ENCODE measurements at places on chromosomes 5 and 9.

DNA sequence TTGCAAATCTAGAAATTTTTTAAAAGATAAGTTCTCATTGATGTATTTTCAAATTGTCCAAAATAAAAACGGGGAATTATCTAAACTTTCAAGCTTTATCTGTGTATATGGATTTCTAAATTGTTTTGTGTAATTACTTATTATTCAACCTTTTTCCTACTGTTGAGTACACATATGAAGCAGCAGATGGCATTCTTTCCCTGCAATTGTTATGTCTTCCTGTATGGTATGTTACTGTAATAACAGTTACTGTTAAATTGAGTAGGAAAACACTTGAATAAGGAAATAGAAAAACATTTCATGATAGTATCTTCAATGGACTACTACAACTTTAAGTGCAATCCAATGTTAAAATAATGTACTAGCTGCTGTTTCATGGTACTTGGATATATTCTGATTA is 124.8 kb downstream of the RANBP17 start:
- no peak for DNase-seq

DNA sequence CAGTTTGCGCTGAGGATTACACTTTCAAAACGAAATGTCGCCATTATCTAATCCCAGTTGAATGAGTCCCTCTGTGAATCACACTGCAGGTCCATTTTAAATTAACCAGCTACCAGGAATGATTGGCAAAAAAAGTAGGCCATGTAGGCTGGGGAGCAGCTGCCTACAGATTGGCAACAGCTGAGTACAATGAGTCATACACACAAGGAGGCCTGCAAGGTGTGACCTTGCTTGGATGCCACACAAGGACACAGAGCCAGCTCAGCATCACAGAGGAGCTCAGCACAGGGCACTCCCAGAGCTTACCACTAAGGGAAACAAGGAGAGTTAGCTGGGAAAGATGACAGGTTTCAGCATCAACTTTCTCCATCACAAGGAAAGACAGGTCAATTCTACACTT is 12.9 kb downstream of the HAVCR1 start:
- DNase-seq = no peak

DNA sequence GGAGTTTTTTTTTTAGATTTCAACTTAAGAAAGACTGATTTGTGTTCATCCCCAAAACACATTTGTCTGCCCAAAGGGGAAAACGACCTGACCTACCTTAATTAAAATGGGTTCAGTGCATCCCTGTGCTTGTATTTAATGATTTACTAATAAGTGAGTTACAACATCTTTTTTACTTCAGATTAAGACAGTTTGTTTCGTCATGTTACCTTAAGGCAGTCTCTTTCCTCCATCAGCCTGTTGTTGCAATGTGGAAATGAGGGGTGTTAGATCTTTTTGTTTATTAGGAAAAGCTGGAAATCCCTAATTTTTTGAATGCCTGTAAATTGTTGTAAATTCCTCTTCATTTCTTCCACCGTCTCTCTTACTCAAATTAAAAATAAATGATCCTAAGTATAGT is 177.5 kb downstream of the GDNF start:
- no peak for DNase-seq

GRCh38 chr5:159411115-159411514 is 80.8 kb upstream of the IL12B start:
- no peak for DNase-seq

- no peak for DNase-seq
Measured at GRCh38 chr9:98742325-98743280, 33.9 kb upstream of the GABBR2 start.

DNA sequence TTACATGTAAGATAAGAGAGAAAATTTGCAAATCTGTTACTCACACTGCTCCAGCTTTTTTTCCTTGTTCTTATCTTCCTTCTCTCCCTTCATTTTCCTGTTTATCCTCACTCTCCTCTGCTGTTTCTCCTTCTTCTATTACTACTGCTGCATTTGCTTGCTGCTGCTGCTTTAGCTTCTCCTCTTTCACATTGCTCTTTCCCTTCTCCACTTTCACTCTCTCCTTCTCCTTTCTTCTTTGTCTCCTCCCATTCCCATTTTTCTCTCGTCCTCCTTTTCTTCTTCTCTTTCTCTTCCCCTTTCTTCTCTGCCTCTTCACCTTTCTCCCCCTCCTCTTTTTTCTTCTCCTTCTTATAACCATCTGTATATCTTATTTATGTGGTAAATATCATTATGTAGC is 288.6 kb downstream of the CDH9 start:
- DNase-seq = no peak

- no peak for DNase-seq
Measured at GRCh38 chr5:151275803-151276202, 22.8 kb downstream of the GM2A start.

DNA sequence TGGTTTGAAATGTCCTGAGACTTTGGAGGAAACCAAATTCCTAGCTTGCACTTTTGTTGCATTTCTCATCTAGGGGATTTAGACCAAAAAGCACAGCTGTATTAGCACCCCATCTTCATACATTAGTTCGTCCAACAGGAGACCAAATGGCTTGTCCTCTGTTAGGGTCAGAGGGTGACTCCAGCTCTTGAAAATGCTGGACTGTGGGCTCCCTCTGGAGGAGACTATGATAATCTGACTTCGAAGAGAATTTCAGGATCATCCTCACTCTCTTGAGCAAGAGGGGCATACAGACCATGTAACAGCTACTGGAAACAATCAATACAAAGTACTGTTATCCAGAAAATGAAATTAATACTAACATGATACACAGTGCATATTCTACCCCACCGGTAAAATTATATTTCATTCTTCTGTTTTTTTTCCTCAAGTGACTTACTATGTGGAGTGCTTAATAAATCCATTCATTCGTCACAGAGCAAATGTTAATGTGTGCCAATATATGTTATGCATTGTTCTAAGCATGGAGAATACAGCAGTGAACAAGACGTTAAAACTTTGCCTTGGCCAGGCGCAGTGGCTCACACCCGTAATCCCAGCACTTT is 63.7 kb upstream of the PPP2CA start:
- no peak for DNase-seq

DNA sequence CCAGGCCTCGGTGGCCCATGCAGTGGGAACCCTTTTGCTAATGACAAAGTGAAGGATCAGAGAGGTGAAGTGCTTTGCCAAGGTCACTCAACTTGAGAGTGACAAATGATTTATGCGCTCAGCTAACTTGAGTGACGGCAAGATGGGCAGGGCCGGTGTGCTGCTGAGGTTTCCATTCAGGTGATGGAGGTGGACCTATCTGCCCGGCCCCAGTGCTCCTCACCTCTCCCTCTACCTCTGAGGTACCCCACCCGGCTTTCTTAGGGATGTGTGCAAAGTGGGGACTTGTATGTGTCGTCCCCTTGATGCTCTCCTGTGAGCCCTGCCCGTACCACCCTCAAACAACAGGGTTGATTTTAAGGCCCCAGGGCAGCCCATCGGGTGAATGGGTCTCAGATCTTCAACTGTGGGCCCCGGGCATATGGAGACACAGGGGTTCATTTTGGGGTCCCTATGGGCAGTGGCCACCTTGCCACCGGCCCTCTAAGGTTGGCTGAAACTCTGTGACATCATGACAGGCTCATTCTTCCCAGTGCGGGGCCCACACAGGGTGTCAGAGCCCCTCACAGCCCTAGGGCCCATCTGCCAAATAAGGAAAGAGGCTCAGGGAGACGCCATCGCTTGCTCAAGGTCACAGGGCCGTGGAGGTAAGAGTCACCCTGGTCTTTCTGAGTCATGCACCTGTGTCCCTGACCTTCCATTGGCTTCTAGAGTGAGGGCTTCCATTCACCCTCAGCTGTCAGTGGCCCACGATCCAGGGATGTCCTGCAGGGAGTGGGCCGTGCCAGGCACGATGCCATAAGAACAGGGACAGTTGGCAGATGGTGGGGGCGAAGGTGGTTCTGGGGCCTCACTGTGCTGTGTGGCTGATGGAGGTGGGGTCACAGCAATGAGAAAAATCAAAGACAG is 170.6 kb upstream of the MVB12B start:
- DNase-seq = no peak

- DNase-seq = no peak
Measured at GRCh38 chr5:147989239-147989638, 74.5 kb upstream of the SPINK5 start.

DNA sequence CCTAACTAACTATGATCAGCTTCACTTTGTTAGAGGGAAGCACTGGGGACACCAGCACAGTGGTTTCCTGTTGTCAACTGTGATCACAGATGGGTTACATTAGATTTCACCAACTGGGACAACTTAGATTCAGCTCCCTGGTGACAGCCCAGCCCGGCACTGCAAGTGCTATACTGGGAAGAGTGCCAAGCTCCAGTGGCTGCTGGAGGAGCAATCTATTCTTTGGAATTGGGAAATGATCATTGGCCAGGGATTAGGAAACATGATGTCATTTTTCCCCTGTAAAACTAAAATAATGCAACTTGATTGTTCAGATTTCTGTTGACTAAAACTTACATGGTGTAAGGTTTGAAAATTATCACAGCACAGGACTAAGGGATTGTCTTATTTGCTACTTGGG is 33.2 kb downstream of the PTGR1 start:
- DNase-seq = no peak

DNA sequence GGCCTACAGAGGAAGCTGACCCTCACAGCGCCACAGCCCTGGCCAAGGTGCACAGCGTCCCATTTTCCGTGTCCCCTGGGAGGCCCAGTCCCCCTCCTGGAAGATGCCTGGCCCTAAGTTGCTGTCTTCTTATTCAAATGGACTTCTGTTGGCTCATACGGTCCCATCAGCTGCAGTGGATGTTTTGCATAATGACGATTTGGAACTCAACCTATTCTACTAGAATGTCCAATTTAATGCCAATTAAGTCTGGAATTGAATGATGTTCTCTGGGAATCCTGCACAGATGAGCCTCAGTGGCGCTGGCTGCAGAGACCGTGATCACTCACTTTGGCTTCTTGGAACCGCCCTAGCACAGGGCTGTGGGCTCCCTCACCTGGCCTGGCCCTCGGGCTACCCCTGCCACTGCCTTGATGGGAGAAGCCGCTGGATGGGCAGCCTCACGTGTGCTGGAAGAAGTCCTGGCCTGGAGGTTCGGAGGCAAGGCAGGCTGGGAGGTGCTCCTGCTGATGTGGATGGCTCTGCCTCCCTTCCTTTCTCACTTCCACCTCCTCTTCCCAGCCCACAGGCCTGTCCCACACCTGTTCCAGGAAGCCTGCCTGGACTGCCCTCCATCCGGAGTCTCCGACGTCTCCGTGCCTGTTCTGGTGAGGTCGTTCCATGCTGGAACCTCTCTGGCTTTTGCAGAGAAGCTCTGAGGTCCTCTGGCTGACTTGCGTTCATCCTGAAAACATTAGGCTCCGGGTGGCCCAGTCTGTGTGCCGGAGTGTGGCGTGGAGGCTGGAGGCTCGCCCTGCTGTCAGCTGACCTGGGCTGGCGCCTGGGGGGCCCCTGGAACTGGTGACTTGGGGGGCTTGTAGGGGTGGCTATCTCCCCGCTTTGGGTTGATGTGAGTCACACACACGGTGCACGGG is 147.1 kb downstream of the RXRA start:
- DNase-seq = no peak

DNA sequence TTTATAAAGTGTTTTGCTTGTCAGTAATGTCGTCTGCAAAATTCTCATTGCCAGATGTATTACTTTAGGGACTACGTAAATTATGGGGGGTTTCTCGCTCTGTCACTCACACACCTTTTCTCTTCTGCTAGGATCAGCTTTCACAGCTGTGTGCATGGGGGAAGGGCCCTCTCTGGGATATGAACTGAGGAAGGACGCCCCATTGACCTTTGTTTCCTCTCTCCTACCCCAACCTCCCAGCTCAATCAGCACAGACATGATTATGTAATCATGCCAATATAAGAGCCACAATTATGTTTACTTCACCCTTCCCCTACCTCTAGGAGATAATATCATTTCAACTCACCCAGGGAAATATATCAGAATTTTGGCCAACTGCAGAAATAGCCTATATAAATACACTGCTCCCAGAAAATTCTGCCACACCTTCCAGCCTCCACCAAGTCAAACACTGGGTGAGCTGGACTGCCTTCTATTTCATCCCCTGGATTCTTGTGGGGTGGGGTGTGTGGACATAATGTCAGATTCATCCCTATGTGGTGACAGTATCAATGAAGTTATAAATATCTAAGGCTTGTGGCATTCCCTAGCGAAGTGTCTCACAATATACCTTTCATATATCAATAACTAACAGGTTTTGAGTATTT is 12.6 kb upstream of the SEMA5A start:
- DNase-seq = no peak

DNA sequence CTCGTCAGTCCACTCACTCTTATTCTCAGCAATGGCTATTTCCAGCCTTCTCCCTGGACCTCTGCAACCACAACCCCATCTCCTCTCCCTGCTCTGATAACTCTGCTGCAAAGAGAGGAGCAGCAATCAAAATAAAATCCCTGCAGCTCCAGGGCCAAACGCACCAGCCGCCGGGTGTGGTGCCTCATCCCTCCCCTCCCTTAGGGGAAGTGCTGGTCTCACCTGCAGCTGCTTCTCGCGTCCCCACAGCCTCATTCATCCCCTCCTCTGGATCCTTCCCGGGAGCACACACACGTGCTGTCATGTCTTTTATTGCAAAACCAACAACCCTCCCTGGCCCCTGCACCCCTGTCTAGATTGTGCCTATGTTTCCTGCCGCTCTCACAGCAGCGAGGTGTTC is 77.8 kb downstream of the TENT4A start:
- no peak for DNase-seq

DNA sequence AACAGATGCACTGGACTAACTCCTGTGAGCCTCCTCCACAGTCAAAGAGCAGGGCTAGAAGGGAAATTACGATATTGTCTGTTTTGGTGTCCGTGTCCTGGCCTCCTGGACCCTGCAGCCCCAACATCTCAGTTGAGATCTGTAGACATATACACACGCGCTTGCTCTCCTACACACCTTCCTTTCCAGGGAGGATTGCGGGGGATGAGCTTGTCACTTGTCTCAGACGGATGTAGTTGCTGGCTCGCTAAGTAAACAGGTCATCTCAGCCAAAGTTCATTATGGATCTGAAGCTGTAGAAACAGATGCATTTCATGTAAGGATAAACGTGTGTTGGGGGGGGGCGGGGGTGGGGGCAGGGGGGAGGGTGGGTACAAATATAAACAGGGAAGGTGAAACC is 549.3 kb downstream of the CCDC171 start:
- DNase-seq = no peak

DNA sequence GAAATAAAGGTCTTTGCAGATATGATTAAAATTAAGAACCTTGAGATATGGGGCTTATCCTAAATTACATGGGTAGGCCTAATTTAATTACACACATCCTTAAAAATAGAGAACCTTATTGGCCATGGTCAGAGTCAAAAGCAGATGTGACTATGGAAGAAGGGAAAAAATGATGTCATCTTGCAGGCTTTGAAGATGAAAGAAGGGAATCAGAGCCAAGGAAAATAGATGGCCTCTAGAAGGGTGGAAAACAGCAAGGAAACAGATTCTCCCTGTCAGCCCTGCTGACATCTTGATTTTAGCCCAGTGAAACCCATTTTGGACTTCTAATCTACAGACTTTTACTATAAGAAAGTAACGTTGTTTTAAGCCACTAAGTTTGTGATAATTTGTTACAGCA is 37.6 kb upstream of the KCNN2 start:
- DNase-seq = no peak

Measured in cortex of kidney (tissue), 1 donor.